ENCODE measurements at places on chromosomes 3 and 15.

- peak; percentile 36 for DNase-seq
These were observed 161.3 kb upstream of the TLE3 start for GRCh38 chr15:70259028-70259424.

- DNase-seq: no peak
These were observed 38.5 kb downstream of the SPTSSB start for GRCh38 chr3:161332792-161333191.

DNA sequence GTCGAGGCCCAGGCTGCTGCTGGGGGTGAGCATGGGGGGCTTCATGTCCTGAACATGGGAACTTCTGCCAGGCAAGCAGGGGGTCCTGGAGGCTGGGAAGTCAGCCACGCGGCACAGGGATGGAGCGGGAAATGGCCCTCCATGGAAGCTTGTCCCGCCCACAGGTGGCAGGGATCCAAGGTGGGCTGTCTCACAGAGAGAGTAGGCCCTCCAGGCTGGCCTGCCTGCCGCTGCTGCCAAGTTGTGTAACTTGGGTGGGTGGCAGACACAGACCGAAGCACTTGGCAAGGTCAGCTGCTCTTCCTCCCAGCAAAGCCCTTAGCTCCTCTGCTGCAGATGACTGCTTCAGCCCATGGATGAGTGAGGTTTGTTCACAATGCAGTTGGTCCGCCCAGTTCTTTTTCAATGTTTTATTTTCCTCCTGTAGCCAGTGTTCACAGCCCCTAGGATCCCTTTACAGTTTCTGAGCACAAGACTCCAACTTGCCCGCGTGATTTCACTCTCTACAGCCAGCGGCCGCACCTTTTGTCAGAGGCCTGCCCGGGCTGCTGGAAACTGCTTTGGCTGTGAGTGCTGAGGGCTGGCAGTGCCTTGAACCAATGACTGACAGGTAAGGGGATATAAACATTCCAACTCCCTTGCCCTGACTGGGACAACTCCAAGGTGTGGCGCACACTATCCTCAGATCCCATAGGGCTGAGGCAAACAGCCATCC, 26.7 kb downstream of the HCN4 start:
- no peak for DNase-seq

DNA sequence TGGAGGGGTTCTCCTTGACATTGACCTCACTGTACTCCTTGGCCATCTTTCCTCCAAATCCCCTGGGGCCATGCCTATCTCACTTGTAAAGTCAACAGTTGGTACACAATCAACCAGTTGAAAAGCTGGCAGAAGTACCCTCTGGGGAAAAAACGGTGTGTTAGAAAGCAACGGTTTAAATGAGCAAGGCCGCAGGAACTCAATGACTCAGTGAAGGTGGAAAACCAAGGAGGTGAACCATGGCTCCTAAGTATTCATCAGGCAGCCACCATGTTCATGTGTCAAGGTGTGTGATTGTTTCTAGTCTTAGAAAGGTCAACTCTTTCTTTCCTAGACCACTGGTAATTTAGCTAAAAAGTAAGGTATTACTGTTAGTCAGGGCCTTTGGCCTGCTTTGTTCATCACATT, 130.9 kb upstream of the SATB1 start:
- DNase-seq: no peak

GRCh38 chr15:54288049-54288448, 309.8 kb downstream of the UNC13C start:
- DNase-seq: no peak

DNA sequence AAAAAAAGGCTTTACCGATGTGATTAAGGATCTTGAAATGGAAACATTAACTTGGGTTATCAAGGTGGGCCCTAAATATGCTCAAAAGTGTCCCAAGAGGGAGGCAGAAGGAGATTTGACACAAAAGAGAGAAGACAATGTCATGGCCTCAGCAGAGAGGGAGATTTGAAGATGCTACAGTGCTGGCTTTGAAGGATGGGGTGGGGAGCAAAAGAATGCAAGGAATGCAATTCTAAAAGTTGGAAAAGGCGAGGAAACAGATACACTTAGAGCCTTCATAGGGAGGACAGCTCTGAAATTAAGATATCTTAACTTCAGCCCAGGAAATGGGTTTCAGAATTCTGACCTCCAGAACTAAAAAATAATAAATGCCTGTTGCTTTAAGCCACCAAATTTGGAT, 314.5 kb upstream of the CCDC54 start:
- no peak for DNase-seq

- DNase-seq: no peak
These were observed 103.1 kb upstream of the TLE3 start for GRCh38 chr15:70200511-70201424.

GRCh38 chr3:183635107-183635430, 354 bp upstream of the KLHL24 start:
- no peak for DNase-seq

DNA sequence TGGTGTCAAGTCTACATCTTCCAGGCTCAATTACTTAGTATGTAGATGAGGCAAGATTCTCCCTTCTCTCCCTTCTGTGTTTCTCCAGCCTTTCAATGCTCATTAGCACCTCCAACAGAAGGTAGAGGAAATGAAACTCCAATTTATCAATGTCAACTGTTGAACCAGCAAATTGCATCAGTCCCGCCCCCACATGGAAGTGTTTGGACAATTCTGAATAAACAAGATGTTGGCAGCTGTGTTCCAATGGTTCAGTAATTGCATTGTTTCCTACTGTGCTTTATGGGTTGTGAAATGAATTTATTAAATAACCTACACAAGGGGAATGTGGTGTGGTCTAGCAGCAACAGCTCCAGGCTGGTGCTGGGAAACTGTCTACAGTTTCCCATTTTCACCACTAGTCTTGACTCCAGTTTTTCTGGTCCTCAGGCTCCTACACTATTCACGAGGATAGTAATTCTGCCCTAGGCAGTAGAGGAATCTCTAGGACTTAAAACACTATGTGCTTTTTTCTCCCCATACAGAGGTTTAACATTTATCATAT, 91.9 kb downstream of the MB21D2 start:
- no peak for DNase-seq

DNA sequence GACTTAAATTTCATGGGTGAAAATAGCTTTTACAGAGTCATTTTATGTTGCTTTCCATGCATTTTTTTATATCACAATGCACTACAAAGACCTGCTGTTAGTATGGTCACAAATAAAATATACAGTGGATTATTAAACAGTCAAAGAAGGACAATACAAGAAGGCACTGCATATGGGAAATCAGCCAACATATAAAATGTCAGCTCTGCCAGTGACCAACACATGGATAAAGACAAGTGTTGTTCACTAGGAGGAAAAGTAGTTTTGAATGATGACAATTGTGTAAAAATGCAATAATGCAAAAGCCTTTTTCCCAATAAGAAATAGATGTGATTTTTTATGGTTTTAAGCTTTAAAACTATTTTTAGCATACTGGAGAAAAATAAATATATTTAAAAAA, 425.3 kb upstream of the CBLB start:
- no peak for DNase-seq

GRCh38 chr3:54653456-54654195, 274.2 kb downstream of the LRTM1 start:
- DNase-seq: no peak

GRCh38 chr15:96505014-96505413, 174.5 kb downstream of the NR2F2 start:
- DNase-seq: no peak

DNA sequence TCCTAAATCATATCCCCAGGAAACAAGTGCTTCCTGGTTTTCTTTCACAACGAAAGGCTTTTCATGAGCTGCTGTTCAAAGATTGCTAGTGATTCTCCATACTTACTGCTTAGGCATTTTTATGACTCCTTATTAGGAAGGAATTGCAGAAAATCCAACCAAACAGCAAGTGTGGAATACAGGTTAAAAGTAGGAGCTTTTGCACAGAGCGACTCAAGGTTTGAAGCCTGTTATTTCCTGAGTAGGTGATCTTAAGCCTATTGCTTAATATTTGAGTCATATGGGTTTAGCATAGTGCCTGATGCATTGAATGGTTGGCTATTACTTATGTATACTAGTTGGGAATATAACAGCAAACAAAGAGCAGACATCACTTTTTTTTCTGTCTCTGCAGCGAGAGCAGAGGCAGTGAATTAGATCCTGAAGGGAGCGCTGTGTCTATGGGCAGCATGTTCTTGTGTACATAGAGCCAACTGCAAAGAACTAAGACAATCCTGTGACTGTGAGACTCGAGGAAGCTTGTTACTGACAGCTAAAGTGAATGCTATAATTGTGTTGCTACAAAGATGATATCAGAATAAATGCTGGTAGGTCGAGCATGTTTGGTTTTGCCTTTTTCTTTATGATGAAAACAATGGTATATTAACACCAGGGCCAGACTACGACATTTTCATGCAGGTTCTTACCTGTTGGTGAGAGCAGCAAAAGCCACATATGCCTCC, 6.3 kb downstream of the TM4SF1 start:
- DNase-seq: no peak

DNA sequence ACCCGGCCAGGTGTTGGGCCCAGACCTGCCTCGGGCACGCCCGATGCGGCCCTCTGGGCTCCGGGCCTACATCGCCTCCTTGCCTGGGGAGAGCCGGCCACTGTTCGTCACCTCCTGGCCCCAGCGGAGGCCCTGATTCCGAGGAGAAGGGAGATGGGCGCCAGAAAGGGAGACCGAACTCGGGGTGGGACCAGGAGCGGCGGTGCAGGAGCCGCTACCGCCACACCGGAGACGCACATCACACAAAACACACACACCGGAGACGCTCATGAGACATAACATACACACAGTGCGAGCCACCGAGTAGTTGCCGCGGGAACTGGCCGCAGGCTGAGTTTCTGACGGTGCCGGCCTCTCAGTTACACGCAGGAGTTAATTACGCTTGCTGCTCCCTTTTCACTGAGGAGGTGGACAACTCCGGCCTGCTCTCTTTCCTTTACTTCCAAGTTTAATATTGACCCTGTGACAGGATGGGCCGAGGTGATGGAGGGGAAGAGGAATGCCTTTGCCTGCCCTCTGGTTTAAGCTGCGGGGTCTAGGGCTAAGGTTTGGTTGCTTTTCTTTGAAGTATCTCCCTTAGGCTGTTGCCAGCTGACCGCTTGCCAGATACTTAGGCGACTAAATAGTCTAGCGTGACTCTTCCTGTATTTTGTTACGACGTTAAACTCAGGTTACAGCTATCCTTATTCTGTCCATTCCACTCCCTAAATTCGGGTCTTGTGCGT, 570 bp downstream of the PCNP start:
- DNase-seq: no peak

DNA sequence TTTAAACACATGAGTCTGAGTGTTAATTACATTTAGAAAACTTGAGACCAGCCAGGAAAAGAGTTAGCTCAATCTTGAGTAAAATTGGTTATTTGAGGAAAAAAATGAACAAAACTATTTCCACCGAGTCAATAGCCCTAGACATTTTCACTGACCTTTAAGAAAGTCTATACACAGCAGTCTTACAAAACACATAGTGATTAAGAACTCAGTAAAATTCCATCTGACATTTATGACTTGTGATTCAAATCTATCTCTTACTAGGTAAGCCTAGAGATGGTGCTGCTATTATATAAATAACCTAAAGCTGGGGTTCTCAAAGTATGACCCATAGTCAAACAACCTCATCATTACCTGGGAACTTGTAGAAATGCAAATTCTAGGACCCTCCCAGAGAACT, 109.1 kb upstream of the COL8A1 start:
- no peak for DNase-seq

GRCh38 chr3:171874251-171874681, 31.1 kb downstream of the TMEM212 start:
- DNase-seq: no peak

GRCh38 chr3:196193133-196193735, 18.0 kb downstream of the ZDHHC19 start:
- no peak for DNase-seq

GRCh38 chr3:167480748-167481147, 6.9 kb upstream of the SERPINI2 start:
- no peak for DNase-seq

GRCh38 chr3:179806177-179806576, 153.3 kb downstream of the USP13 start:
- DNase-seq: no peak

DNA sequence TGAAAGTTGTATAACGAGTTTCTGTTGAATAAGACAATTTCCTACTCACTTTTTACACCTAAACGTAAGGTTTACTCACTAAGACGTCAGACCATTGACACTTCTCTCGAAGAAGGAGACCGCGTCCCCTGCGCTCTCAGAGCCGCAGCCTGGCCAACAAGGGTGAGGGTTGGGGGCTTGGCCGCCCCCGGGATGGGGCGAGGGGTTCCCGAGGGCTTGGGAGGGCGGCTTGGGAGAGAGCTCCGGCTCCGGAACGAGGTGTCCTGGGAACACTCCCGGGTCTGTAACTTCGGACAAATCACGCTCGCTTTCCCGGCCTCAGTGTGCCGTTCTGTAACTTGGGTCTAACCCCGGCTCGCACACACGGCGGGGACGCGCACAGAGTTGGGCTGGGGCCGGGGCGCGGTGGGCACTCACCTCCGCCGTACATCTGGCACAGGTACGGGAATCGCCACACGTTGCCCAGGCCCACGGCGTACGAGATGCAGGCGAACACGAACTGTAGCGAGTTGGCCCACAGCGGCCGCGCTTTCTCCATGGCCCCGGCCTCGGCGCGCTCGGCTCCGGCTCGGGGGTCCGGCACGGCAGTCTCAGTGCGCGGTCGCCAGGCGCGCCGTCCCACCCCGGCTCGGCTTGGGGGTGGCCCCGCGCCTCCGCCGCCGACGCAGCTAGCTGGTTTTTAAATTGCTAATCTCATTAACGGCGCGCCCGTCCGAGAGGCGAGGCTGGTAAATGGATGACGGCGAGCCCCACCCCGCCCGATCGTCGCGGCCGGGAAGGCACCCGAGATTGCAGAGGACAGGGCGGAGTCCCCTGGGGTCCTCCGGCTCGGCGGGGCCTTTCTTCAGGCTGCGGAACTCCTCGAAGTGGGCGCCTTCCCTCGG, at the start of gene SLC6A20:
TSS of gene SLC6A20 (minus strand) at position 655 of the 884 bp plus-strand sequence. CDS start at position 538, 117 bp downstream.
- no peak for DNase-seq

DNA sequence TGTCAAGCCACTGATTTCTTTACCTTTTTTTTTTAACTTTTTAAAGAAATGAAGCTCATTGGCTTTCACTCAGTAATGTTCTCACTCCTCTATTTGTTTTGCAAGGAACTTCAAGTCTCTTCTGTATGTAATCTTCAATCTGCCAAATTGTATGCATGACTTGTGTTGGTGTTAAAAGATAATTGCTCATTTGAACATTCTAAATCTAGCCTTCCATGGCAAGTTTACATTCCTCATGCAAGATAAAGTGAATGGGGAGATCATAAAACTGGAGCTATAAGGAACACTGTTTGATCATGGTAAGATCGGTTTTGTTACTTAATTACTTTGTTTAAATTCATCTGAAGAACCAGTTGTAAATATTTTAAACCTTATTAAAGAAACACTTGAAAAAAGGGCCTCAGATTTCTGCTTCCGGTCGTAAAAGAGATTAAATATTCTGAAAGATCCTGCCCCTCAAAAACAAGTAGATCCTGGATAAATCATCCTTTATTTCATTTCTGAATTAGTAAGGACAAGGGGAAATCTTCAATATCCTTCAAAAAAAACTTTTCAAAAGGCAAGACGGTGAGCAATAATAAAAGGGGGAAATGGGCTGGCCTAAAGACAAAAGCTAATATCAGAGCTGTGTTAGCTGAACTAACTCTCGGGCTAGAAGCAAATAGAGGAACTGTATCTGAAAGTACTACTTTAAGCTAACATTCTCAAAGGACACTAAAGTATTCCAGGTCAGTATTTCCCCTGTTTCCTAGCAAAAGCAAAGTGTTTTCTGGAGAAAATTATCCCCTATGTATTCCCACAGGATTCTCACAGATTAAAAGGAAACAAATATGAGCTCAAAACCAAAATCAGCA, 107.0 kb upstream of the ATP11B start:
- no peak for DNase-seq

Measured in stimulated activated CD4-positive, alpha-beta T cell treated with anti-CD3 and anti-CD28 coated beads, TNF-alpha, amount 100 ng/mL, for 4 hours (primary cell).